Mucosa of gallbladder (tissue), 1 donor: ENCODE measurements at places on chromosomes 12 and 14. TPM values are rescaled to one million over a fixed set of nuclear protein-coding genes. Genes with fewer than 3 reads are reported as not detected.

GRCh38 chr12:3564861-3565260 is 73.9 kb downstream of the PRMT8 start:
- no peak for DNase-seq

DNA sequence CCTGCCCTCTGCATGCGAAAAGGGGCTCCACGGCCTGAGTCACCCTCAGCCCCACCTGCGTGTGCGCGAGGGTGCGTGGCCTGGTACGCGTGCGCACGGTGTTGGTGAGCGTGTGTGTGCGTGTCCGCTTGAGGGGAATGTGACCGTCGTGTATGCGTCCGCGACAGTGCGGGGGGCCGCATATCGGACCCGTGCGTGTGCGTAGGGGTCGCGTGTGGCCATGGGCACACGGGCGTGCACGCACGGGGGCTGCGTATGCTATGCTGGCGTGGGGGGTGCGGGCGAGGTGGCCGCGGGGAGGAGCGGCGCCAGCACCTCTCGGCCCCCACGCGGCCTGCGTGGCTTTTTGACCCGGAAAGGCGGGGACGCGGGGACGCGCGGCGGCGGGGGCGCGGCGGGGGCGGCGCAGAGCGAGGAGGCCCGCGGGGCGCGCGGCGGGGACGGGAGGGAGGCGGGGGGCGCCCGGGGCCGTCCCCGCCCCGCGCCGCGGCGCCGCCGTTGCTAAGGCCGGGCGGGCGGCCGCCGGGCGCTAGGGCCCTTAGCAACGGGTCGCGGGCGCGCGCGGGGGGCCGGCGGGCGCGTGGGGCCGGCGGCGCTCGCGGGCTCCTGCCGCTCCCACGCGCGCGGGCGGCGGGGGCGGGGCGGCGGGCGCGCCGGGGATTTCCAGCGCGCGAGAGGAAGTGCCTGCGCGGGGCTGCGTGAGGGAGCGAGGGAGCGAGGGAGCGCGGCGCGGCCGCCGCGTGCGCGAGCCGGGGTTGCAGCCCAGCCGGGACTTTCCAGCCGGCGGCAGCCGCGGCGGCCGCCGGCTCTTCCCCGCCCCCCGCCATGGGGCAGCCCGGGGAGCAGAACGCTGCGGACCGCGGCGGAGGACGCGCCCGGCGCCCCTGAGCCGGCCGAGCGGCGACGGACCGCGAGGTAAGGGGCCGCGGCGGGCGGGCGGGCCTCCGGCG is at the start of gene TRAF3:
TSS of gene TRAF3 (plus strand) at position 689 of the 950 bp plus-strand sequence. CDS start 92,753 bp downstream, outside the sequence.
- peak; percentile 53 for DNase-seq

DBX2 gene
- not detected for total RNA-seq

DNA sequence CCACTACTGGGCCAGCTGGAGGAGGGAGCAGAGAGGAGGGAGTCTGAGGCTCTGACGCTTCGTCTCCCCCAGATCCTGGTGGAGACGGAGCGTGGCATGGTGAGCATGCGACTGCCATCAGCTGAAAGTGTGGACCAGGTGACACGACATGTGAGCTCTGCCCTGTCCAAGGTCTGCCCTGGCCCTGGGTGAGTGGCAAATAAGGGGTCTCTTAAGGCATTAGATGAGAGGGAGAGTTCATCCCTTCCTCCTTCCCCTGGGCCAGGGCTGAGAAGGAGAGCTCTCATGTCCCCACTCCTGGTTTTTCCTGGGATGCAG is 2.5 kb downstream of the CARMIL3 start:
- DNase-seq: no peak

GRCh38 chr12:62123721-62124203 is 136.4 kb upstream of the USP15 start:
- DNase-seq: peak; percentile 19

ITGA7 gene
- total RNA-seq: 152 TPM

DNA sequence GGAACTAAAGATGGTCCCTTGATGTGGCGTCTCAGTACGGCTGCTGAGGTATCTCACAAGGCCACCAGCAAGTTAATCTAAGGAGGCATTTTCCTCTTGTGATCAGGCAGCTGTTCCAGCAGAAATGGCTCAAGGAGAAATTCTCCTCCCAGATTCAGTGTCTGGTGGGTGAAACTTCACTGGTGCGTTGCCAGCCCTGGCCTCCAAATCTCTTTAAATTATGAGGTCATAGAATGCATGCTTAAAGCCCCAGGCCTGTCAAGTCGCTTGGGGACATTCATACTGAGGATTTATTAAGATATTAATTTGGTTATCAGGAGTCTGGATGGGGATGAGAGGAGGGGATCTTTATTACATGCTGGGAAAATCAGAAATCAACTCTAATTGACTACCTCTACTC is 72.9 kb downstream of the PPP2R5C start:
- no peak for DNase-seq
